ENCODE measurements at places on chromosomes 1 and 21.
A peak's percentile ranks its signal among the peaks of the same experiment; 100 is the strongest.

- no peak for DNase-seq
Measured at GRCh38 chr1:82287556-82287955, 486.8 kb downstream of the ADGRL2 start.

GRCh38 chr1:206512058-206512850, 4.9 kb downstream of the RASSF5 start:
- no peak for DNase-seq

- DNase-seq: no peak
Measured at GRCh38 chr1:113683384-113684152, 75.7 kb downstream of the PHTF1 start.

GRCh38 chr1:79575424-79575823, 568.9 kb upstream of the ADGRL4 start:
- no peak for DNase-seq

DNA sequence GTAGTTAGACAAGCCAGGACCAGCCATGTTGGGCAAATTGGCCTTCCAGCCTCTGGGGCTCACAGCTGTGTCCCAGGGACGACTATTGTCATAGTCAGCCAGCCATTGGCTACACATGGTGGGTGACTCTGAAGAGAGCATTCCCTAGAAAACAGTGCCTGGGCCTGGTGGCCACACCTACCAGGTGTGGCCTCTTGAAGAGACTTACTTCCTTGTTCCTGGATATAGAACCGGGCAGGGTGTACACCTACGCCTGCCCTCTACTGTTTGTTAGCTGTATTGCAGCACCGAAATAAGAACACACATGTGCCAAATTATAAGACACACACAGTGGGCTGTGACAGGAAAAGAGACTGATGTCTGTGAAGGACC, 134.6 kb upstream of the ARHGEF16 start:
- no peak for DNase-seq

- DNase-seq: peak; percentile 81
Measured at GRCh38 chr1:47951026-47951425, 46.2 kb downstream of the TRABD2B start.

DNA sequence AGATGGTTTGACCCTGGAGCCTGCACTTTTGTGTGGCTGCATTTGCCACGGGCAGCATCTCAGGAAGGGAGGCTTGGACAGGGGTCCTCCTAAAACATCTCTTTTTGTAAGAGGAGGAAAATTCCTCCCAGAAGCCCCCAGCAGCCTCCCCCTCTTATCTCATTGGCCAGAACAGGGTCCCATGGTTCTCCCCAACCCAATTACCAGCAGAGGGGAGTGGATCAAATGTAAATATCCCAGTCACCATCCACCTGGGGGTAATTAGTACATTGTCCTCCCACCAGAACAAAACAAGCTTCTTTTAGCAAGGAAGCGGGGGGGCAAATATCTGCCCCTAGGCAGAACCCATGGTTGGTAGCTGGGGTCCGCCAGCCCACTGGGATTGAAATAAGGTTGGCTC, 44.7 kb upstream of the TENT5B start:
- no peak for DNase-seq

Measured in nucleus accumbens (tissue), 56 donors.